ENCODE measurements at places on chromosomes 2 and 18.

GRCh38 chr2:18001671-18002070 lies 123.2 kb downstream of the KCNS3 start:
- DNase-seq: no peak

GRCh38 chr18:6565815-6566081 lies 151.0 kb upstream of the L3MBTL4 start:
- no peak for DNase-seq

GRCh38 chr18:55405893-55406406 lies 182.0 kb downstream of the TCF4 start:
- DNase-seq: peak; percentile 91

GRCh38 chr2:230949966-230950873 lies 25.2 kb upstream of the GPR55 start:
- DNase-seq: no peak

- DNase-seq: no peak
Measured at GRCh38 chr2:208939852-208940251, 484.0 kb upstream of the MAP2 start.

GRCh38 chr2:235832941-235833340 lies 335.2 kb downstream of the GBX2 start:
- no peak for DNase-seq

DNA sequence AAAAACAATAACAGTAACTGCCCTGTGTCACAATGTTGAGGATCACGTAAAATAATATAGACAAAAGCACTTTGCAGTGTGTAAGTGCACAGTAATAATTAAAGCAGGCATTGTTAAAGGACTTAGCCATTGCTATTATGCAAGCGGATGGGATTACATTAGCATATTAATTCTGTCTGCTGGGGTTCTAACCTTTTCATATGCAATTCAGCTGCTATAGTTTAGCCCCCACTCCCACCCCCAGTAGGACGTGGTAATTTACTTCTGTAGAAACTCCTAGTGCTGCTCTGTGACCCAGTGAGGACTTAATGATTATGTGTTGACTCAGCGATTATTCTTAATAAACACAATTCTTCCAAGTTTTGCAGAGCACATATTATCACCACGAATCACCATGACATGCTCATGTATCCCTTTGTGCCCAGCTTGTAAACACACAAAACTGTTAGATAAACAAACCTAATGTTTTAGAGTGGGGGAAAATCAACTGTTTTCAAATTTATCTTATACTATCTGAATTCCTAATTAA lies 5.1 kb upstream of the ADAM23 start:
- DNase-seq: no peak
